ENCODE measurements at places on chromosomes 2 and 18.

DNA sequence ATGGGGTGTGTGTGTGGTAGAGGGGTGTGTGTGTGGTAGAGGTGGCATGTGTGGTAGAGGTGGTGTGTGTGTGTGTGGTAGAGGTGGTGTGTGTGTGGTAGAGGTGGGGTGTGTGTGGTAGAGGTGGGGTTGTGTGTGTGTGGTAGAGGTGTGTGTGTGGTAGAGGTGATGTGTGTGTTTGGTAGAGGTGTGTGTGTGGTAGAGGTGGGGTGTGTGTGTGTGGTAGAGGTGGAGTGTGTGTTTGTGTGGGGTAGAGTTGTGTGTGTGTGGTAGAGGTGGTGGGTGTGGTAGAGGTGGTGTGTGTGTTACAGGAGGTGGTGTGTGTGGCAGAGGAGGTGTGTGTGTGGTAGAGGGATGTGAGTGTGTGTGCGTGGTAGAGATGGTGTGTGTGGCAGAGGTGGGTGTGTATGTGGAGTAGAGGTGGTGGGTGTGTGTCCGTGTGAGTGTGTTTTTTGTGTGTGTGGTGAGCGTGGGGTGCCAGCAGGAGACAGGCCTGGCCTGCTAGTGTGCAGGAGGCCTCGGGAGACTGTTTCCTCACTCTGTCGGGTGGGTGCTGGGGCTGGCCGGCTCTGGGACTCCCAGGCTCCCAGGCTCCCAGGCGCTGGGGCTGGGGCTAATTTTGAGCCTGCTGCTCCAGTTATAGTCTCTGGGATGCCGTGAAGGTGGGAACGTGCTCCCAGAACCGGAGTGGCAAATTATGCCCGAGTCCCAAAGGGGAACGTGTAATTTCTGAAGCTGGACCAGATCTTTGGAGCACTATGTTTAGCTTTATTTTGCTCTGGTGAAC, 165.2 kb downstream of the DYSF start:
- no peak for DNase-seq

GRCh38 chr18:61820882-61821281, 71.9 kb downstream of the RNF152 start:
- no peak for DNase-seq

DNA sequence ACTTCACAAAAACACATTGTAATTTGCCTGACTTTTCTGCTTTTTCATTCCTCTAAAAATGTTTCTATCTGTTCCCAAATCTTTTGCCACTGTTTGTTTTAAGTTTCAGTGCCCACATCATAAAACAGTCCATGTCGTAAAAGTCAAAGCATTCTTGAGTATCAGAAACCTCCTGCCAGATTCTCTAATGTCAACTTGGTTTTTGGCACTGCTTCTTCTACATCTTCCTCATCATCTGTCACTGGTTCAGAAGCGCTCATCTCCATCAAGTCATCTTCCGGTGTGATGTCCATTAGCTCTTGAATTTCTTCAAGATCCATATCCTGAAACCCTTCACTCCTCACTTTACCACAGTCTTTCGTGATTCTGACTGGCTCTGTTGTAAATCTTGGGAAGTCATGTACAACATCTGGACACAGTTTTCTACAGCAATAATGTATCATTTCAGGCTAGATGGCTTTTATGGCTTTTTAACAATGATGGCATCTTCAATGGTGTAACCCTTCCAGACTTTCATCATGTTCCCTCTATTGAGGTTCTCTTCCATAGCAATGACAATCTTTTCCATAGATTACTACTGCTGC, 19.6 kb downstream of the CUL3 start:
- no peak for DNase-seq

DNA sequence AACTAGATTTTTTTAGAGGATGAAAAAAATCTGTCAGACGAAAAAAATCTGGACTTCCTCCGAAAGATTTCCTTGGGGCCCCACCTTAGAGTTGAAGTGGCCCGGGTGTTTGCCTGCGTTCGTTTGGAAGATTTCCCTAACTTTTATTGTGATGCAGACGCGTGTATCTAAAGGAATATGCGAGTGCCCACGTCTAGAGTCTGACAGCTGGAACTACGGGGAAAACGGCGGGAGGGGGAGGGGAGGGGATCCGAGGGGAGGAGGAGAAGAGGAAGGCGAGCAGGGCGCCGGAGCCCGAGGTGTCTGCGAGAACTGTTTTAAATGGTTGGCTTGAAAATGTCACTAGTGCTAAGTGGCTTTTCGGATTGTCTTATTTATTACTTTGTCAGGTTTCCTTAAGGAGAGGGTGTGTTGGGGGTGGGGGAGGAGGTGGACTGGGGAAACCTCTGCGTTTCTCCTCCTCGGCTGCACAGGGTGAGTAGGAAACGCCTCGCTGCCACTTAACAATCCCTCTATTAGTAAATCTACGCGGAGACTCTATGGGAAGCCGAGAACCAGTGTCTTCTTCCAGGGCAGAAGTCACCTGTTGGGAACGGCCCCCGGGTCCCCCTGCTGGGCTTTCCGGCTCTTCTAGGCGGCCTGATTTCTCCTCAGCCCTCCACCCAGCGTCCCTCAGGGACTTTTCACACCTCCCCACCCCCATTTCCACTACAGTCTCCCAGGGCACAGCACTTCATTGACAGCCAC, 2.4 kb upstream of the SP9 start:
- DNase-seq, result no peak

GRCh38 chr2:69013142-69013839, at the start of gene ANTXR1:
TSS of gene ANTXR1 (plus strand) at chr2:69013179. CDS start at chr2:69013500, 321 bp downstream.
- DNase-seq, result peak; percentile 22

GRCh38 chr2:160647967-160648685, 154.5 kb upstream of the RBMS1 start:
- no peak for DNase-seq

Measured in germinal center (tissue), 1 donor.